CD8-positive, alpha-beta memory T cell (primary cell): ENCODE measurements at places on chromosomes 6 and 20. TPM values are rescaled to one million over a fixed set of nuclear protein-coding genes. Genes with fewer than 3 reads are reported as not detected.

- no peak overlapping the region for H3K4me3 ChIP-seq
- no peaks in the 10 kb centered on the region for H3K36me3 ChIP-seq
- H3K27ac ChIP-seq: no peak overlapping the region
- no peak for DNase-seq
- H3K27me3 ChIP-seq: no peaks in the 10 kb centered on the region
- H3K4me1 ChIP-seq: no peaks in the 10 kb centered on the region
These were observed 55.7 kb upstream of the TINAG start for GRCh38 chr6:54252496-54252895.

Gene BNIP5
- total RNA-seq: not detected

Gene HUS1B
- total RNA-seq: 1.1 TPM

DNA sequence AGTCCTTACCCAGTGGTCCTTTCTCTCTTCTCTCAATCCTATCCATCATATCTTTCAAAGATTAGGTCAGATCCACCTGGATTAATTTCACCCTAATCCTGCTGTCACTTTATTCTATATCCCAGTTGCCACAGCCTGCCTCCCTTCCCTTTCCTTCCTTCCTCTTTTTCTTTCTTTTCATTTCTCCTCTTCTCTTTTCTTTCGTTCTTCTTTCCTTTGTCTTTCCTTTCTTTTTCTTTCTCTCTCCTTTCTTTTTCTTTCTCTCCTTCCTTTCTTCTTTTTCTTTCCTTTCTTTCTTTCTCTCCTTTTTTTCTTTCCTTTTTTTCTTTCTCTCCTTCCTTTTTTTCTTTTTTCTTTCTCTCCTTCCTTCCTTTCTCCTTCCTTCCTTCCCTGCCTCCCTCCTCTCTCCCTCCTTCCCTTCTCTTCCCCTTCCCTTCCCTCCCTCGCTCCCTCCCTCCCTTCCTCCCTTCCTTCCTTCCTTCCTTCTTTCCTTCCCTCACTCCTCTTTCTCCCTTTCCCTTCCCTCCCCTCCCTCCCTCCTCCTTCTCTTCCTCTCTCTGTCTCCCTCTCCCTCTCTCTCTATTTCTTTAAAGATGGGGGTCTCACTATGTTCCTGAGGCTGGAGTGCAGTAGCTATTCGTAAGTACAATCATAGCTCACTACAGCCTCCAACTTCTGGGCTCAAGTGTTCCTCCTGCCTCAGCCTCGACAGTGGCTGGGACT, 15.1 kb upstream of the RPN2 start:
- no peak overlapping the region for H3K27ac ChIP-seq
- H3K27me3 ChIP-seq: no peaks in the 10 kb centered on the region
- no peak for DNase-seq
- H3K4me1 ChIP-seq: no peaks in the 10 kb centered on the region

Gene GSTA2
- total RNA-seq: not detected

Gene CARMIL1
- total RNA-seq: 2.9 TPM

GRCh38 chr6:28807682-28808280, 116.0 kb downstream of the TRIM27 start:
- H3K27ac ChIP-seq: peak overlapping the region; percentile 44
- no peak for DNase-seq
- no peaks in the 10 kb centered on the region for H3K4me1 ChIP-seq
- no peaks in the 10 kb centered on the region for H3K36me3 ChIP-seq
- H3K4me3 ChIP-seq: no peak overlapping the region

DNA sequence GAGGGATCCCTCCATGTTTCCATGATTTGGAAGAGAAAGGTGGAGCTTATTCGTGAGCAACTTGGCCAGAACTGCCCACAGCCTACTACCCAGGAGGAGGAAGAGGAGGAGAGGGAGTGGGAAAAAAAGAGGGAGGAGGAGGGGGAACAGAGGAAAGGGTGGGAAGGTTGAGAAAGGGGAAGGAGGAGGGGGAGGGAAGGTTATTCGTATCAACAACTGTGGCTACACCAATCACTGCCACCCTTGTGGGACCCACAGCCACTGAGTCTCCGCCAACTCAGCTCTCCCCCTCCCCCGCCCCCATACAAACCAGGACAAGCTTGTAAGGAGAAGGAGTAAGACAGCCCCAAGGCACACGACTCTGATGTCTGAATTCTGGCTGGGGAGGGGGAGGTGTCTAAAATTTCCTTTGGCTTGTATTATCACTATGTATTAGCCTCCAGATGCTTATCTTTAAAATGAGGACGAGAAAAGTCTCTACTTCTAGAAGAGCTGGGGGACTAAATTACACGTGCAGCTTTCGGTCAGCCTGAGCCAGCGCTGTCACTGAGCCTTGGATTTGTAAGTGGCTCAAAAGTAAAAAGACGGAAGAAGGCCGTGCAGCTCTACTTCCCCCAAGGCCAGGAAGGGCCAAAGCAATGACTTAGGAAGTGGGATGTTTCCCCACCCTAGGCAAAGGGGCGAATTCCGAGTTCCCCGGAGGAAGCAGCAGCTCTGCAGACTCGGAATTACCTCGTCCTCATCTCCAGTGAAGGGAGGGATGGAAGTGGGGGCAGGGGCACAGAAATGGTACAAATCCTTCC, 1.0 kb downstream of the FKBP1A start:
- H3K27ac ChIP-seq: peak overlapping the region; percentile 76
- H3K4me3 ChIP-seq: peak overlapping the region; percentile 85

DNA sequence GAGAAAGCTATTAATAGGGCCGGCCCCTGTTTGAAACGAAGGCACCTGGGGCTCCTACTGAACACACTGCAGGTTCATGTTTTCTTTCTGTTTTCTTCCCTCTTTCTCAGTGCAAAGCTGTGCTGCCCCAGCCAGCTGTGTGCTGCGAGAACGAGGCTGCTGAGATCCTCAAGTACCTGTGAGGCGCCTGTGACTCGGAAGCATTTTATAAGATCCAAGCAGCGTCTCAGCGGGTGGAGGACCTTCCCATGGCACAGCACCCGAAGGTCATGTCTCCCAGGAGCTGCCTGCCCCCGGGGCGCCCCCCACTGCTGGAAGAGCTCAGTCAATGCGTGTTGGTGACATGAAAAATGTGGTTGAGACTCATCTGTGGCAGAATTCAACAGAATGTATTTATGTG, 66.3 kb downstream of the SMOC2 start:
- H3K27ac ChIP-seq: no peak overlapping the region
- DNase-seq: no peak
- H3K4me1 ChIP-seq: no peaks in the 10 kb centered on the region
- no peaks in the 10 kb centered on the region for H3K36me3 ChIP-seq
- no peaks in the 10 kb centered on the region for H3K27me3 ChIP-seq

Gene GPR63
- 1.5 TPM for total RNA-seq

GRCh38 chr6:166614589-166614988, 12.5 kb downstream of the RPS6KA2 start:
- no peaks in the 10 kb centered on the region for H3K36me3 ChIP-seq
- no peak overlapping the region for H3K4me3 ChIP-seq
- H3K27ac ChIP-seq: no peak overlapping the region
- H3K27me3 ChIP-seq: peaks cover 4% of the 10 kb centered on the region
- DNase-seq: no peak

GRCh38 chr6:53066077-53066417, 843 bp downstream of the FBXO9 start:
- DNase-seq: no peak
- peaks cover 31% of the 10 kb centered on the region for H3K4me1 ChIP-seq
- peak overlapping the region; percentile 98 for H3K4me3 ChIP-seq
- peak overlapping the region; percentile 88 for H3K27ac ChIP-seq

DNA sequence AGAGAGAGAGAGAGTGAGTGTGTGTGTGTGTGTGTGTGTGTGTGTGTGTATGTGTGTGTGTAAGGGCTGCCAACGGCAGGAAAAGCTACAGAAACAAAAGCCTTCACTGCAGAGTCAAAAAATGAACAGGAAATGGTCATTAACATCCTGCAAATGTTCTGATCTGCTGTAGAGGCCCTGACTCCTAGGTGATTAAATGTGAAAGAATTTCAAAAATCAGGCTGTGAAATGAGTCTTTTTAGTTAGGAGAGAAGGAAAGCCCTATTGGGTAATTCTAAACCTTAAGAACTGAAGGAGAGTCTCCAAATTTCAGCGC, 166.5 kb upstream of the MYLIP start:
- H3K36me3 ChIP-seq: no peaks in the 10 kb centered on the region
- no peaks in the 10 kb centered on the region for H3K4me1 ChIP-seq
- H3K27me3 ChIP-seq: no peaks in the 10 kb centered on the region
- H3K27ac ChIP-seq: no peak overlapping the region

GRCh38 chr6:107030151-107030550, 2.2 kb downstream of the MTRES1 start:
- no peaks in the 10 kb centered on the region for H3K27me3 ChIP-seq
- no peak overlapping the region for H3K27ac ChIP-seq
- H3K36me3 ChIP-seq: no peaks in the 10 kb centered on the region
- H3K4me1 ChIP-seq: peaks cover 10% of the 10 kb centered on the region
- no peak for DNase-seq

- H3K27ac ChIP-seq: no peak overlapping the region
- no peaks in the 10 kb centered on the region for H3K27me3 ChIP-seq
- H3K4me3 ChIP-seq: no peak overlapping the region
- peaks cover 16% of the 10 kb centered on the region for H3K4me1 ChIP-seq
- no peak for DNase-seq
These were observed 11.9 kb downstream of the PYGB start for GRCh38 chr20:25259788-25260254.

Gene MYL9
- total RNA-seq: not detected

DNA sequence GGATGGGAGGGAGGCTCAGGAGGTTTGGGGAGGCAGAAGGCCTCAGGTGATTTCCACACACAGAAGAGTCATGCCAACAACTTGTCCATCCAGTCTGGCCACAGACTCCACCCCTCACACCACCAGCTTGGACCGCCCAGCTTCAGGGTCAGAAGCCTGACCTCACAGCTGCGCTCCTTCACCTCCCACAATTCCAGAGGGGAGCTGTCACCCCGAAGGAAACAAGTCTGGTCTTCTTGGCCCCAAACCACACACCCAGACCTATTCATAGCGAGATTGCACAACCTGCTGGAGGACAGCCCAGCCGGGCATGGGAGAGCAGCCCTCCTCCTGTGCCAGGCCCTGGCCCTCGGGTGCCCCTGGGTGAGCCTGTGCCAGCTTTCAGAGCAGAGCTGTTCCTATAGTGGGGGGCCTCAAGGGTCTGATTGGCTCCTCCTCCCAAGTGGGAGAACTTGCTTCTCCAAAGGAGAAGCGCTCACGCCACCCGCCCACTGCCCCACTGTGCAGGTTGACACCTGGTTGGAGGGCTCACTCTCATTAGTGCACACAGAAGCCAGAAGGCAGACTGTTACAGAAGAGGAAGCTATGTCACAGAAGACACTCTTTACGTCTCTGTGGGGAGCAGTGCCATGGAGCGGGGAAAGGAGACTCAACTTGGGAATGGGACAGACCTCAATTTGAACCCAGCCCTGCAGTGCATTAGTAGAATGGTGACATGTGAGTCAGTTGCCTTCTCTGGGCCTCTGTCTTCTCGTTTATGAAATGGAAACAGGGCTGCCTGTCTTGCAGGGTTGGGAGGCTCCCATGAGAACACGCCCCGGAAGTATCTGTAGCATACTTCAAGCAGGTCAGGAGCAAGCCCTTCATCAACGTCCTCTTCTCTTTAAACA, 128.8 kb downstream of the FOXO3 start:
- no peak for DNase-seq
- no peak overlapping the region for H3K4me3 ChIP-seq
- peaks cover 6% of the 10 kb centered on the region for H3K36me3 ChIP-seq
- no peaks in the 10 kb centered on the region for H3K27me3 ChIP-seq

GRCh38 chr20:36102809-36103596, 51.5 kb upstream of the EPB41L1 start:
- H3K4me1 ChIP-seq: no peaks in the 10 kb centered on the region
- no peak for DNase-seq
- no peaks in the 10 kb centered on the region for H3K27me3 ChIP-seq
- no peak overlapping the region for H3K27ac ChIP-seq
- no peak overlapping the region for H3K4me3 ChIP-seq

- no peaks in the 10 kb centered on the region for H3K4me1 ChIP-seq
- no peak overlapping the region for H3K27ac ChIP-seq
- DNase-seq: no peak
- H3K36me3 ChIP-seq: peaks cover 42% of the 10 kb centered on the region
These were observed 19.1 kb downstream of the DYNLRB1 start for GRCh38 chr20:34535301-34535840.

GRCh38 chr6:135230711-135231468, 49.8 kb downstream of the MYB start:
- H3K36me3 ChIP-seq: no peaks in the 10 kb centered on the region
- H3K4me1 ChIP-seq: no peaks in the 10 kb centered on the region
- peak overlapping the region; percentile 74 for H3K27ac ChIP-seq

GRCh38 chr6:72943699-72944098, 281.6 kb downstream of the KHDC1L start:
- H3K27ac ChIP-seq: no peak overlapping the region
- no peaks in the 10 kb centered on the region for H3K4me1 ChIP-seq
- no peak for DNase-seq
- H3K36me3 ChIP-seq: no peaks in the 10 kb centered on the region

DNA sequence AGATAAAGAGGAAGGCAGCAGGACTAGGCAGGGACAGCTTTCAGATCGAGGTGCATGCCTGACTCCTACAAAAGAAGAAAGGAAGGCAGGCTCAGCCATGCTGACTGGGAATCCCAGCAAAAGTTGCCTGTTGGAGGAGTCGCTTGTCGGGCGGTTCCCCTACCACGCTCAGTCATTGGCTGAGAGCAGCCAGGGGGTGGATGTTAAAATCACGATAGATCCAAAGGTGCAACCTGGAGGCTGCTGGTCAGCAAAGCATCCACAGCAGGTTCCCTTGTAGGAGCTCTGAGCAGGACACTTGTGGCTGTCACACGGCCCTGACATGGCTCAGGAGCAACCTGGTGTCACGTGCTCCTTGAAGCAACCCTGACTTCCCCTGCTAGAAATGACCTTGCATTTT, 74.6 kb downstream of the ISM1 start:
- no peaks in the 10 kb centered on the region for H3K27me3 ChIP-seq
- no peak overlapping the region for H3K27ac ChIP-seq
- H3K4me3 ChIP-seq: no peak overlapping the region
- H3K4me1 ChIP-seq: no peaks in the 10 kb centered on the region
- no peaks in the 10 kb centered on the region for H3K36me3 ChIP-seq

GRCh38 chr6:68641172-68641571, 6.1 kb downstream of the ADGRB3 start:
- no peaks in the 10 kb centered on the region for H3K36me3 ChIP-seq
- H3K4me1 ChIP-seq: no peaks in the 10 kb centered on the region
- no peaks in the 10 kb centered on the region for H3K27me3 ChIP-seq

DNA sequence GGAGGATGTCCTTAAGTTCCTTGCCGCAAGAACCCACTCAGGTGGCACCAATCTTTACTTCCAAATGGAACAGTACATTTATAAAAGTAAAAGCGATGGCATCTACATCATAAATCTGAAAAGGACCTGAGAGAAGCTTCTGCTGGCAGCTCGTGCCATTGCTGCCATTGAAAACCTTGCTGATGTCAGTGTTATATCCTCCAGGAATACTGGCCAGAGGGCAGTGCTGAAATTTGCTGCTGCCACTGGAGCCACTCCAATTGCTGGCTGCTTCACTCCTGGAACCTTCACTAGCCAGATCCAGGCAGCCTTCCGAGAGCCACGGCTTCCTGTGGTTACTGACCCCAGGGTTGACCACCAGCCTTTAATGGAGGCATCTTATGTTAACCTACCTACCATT, 191.7 kb downstream of the TRIM27 start:
- no peak overlapping the region for H3K4me3 ChIP-seq
- DNase-seq: no peak
- no peak overlapping the region for H3K27ac ChIP-seq
- H3K4me1 ChIP-seq: peaks cover 11% of the 10 kb centered on the region
- peaks cover 61% of the 10 kb centered on the region for H3K27me3 ChIP-seq

- H3K4me1 ChIP-seq: no peaks in the 10 kb centered on the region
- H3K36me3 ChIP-seq: no peaks in the 10 kb centered on the region
- H3K27me3 ChIP-seq: no peaks in the 10 kb centered on the region
These were observed 363.3 kb downstream of the SMOC2 start for GRCh38 chr6:168804331-168804730.

- DNase-seq: no peak
- H3K27ac ChIP-seq: no peak overlapping the region
- no peaks in the 10 kb centered on the region for H3K4me1 ChIP-seq
- H3K36me3 ChIP-seq: no peaks in the 10 kb centered on the region
- H3K27me3 ChIP-seq: no peaks in the 10 kb centered on the region
These were observed 178.0 kb downstream of the PHF3 start for GRCh38 chr6:63813566-63814120.

Gene CYP39A1
- total RNA-seq: not detected
